ENCODE measurements at places on chromosomes 6 and 20.

- no peak for DNase-seq
Measured at GRCh38 chr6:120711255-120711654, 623.0 kb downstream of the TBC1D32 start.

DNA sequence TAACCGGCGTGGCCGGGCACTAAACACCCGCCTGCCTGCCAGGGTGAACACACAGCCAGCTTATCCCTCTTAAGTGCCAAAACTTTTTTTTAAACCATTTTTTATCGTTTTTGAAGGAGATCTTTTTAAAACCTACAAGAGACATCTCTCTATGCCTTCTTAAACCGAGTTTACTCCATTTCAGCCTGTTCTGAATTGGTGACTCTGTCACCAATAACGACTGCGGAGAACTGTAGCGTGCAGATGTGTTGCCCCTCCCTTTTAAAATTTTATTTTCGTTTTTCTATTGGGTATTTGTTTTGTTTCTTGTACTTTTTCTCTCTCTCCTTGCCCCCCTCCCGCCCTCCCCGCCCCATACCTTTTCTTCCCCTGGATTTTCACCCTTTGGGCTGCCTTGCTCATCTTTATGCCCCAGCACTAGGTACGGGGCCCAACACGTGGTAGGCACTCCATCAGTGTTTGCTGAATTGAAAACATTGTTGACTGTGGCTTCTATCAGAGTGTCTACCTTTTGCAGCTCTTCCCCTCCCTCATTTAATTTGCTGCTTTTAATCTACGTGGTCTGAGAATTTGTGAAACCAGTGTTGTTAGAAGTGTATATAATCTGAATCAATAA is 1.5 kb downstream of the ZCCHC3 start:
- DNase-seq, result no peak

DNA sequence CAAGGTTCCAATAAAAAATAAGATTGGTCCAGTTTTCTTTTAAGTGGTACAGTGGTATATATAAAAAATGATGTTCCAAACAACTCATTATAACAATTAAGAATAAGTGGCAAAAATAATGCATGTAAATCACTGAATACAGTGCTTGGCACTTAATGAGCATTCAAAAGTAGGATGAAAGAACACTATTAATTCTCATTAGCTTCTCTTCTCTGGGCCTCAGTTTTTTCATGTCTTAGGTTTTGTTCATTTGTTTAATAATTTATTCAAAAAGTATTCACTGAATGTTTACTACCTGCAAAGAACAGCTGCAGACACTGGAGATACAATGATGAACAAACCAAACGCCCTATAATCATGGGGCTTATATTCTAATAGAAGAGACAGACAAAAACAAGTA is 21.1 kb downstream of the BCL2L1 start:
- no peak for DNase-seq

DNA sequence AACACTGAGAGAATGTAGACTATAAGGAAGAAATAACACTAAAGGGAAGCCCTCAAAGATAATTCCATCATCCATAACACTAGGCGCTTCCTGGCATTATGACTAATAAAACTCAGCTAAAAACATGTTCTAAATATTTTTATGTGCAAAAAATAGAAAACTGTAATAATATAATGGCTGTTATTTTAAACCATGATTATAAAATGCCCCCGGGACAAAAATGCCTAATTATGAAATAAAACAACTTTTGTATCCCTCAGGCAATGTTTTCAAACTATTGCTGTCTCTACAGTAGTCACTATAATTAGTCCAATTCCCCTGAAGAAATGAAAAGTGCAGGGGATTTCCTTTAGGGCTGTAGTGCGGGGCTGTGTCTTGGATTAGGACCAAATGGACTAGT is 242.4 kb downstream of the RNF144B start:
- DNase-seq, result no peak

DNA sequence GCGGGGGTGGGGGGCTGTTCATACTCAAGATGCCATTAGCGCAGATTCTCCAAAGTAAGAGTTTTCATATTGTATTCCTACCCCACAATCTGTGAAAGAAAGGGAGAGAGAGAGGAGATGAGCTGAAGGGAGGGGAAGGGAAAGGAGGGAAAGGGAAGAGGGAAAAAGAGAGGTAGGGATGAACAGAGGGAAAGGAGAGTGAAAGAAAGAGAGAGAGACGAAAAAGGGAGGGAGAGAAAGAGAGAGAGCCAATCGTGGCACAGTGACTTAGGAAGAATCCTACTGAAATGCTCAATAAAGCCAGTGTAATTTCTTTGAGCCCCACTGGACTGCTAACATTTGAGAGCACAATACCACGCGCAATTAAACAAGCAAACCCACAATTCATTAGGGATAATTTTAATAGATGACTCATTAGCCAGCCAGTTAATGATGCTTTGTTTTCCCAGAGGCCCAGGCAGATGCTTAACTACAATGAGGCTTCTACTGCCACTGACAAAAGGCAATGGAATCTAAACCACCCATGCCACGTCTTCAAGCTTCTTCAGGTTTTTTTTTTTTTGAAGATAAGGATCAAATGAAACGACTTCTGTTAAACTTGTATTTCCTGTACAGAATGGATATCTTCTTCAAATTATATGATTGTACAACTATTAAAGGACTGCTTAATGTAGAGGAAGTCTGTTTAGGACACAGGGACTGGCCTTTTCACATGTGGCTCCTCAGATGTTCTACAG is 306.8 kb downstream of the FOXC1 start:
- DNase-seq, result no peak

Data from activated CD4-positive, alpha-beta T cell treated with anti-CD3 and anti-CD28 coated beads for 4 hours (primary cell).